ENCODE measurements at places on chromosomes 7 and 10.

DNA sequence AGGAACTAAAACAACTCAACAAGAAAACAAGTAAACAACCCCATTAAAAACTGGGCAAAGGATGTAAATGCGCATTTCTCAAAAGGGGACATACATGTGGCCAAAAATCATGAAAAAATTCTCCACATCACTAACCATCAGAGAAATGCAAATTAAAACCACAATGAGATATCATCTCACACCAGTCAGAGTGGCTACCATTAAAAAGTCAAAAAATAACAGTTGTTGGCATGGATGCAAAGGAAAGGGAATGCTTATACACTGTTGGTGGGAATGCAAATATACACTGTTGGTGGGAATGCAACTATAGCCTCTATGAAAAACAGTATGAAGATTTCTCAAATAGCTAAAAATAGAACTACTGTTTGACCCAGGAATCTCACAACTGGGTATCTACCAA is 60.0 kb upstream of the LANCL2 start:
- DNase-seq, result no peak

GRCh38 chr10:72692744-72692993 is 726 bp downstream of the MCU start:
- no peak for DNase-seq

GRCh38 chr10:87875929-87876571 is 12.6 kb downstream of the PTEN start:
- no peak for DNase-seq

DNA sequence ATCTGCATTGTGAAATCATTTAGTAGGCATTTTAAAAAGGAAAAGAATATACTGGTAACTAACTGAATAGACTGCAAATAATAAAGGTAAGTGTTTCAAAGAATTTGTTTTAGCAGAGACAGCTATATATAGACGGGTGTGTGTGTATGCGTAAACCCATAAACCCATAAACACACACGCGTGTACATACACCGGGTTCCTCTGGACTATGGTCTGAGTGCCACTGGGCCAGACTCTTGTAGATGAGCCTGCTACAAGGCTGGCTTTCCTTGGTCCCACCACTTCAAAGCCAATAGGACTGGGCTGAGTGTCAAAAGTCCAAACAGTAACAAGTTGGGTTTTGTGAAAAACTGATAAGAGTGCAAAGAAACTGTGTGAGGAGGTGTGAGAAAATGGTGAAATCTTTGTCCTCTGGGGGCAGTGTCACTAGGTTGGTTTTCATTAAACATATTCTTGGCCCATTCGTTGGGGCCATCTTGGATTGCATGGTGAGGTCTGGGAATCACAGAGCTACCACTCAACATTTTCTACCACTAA is 39.8 kb downstream of the GNA12 start:
- DNase-seq, result no peak

DNA sequence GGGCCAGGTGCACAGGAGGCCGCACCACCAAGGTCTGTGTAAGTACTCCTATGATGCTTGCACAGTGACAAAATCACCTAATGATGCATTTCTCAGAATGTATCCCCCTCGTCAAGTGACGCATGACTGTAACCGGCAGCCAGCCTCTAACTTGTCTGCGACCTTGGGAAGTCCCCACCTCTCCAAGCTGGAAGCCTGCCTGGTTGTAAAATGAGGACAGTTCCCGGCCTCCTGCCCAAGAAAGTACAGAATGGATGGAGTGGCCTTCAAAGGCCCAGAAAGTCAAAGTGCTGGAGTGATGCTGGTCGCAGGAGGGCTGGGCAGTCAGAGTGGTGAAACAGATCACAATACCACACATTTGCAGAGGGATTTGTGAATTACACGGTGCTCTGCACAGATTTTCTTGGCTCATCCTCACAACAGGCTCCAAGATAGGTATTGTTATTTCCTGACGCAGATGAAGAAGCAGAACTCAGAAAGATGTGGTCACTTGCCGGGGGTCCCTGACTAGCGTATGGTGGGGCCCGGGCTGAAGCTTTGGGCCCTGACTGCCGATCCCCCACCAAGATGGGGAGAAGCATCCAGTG is 22.8 kb downstream of the SPOCK2 start:
- no peak for DNase-seq

- DNase-seq, result no peak
These were observed 39.6 kb downstream of the GRK5 start for GRCh38 chr10:119246862-119247549.

GRCh38 chr10:69468751-69469089 is 17.5 kb downstream of the TSPAN15 start:
- DNase-seq, result no peak

- no peak for DNase-seq
These were observed 9.2 kb downstream of the CPN1 start for GRCh38 chr10:100072514-100072913.

DNA sequence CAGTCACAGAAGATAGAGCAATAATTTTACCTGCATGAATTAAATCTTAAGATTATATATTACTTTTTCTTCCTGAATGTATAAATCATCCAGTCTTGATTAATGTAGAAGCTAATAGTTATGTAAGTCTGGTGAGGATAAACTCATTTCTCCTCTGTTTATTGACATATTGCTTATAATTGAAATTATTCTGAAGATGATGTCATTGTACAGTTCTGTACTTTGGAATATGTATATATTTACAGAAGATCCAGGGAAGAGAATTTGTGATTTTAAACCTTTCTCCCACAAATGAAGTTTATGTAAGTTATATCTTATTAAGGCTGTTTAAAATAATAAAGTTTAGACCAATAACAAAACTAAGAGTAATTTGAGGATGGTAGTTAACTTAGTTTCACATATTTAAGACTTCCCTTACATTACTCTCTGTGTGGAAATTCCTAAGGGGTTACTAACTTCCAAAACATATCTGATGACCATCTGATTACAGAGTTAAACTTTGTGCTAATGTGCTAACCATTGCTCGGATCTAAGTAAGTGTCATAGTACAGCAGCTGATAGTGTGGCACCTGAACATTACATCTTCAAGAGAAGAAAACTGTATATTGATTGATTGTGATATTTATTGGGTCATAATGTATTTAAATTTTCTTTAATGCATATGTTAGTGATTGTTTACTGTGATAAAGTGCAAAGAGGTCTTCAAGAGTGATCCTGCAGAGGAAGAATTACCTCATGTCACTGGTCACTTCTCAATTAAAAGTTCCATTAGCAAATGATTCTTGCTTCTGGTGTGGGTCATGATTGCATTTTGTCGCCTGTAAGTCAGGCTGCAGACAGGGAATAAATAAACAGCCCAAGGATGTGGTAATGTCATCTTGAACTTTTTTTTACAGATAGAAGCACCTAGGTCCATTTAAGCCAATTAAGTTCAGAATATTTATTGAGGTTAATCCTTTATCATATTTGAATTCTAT is 96.9 kb downstream of the UBE3C start:
- DNase-seq, result no peak

DNA sequence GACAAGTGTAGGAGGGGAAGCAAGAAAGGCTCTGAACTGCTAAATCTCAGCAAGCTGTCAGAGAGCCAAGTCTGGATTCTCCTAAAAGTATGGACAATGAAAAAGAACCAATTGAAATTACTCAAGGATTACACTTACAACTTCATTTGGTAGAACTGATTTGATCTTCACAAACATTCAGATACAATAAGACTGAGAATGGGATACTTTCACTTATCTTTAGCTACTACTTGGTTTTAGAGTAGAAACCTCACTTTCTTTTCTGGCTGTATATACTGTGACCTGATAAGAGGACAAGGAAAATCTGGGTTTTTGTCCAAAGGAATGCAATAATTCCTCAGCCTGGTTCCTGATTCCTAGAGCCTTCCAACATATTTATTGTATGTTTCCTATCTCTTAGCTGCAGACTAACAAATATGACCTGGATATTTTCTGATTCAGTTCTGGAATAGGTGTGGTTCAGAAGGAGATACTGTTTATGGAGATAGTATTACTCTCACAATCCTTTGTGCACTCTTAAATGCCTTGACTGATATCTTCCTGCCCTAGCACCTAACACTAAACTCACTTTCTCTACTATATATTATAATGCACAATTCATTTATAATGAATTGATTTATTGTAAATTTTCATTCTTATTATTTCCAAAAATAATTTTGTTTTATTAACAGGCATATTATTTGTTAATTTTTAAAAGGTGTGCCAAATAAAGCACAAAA is 7.3 kb downstream of the SEMA3A start:
- no peak for DNase-seq

DNA sequence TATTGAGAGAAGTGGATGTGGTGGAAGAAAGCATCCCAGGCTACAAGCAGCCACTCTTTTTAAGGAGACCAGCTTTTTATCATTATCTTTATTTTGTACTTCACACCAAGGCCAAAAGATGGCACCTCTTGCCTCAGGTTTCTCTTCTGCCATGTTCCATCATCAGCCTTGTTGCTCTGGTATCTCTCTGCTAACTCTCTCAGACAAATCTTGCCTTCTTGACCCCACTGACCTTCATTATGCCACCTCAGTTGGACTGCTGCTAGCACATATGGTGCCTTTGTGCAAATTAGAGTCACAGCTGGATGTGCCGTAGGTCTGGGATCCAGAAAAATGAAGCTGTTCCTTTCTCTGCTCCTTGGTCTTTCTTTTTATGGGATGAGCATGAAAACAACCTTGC is 47.1 kb upstream of the DYNC1I1 start:
- peak; percentile 31 for DNase-seq

- DNase-seq, result no peak
These were observed 113.7 kb downstream of the CCDC3 start for GRCh38 chr10:12887780-12888179.

DNA sequence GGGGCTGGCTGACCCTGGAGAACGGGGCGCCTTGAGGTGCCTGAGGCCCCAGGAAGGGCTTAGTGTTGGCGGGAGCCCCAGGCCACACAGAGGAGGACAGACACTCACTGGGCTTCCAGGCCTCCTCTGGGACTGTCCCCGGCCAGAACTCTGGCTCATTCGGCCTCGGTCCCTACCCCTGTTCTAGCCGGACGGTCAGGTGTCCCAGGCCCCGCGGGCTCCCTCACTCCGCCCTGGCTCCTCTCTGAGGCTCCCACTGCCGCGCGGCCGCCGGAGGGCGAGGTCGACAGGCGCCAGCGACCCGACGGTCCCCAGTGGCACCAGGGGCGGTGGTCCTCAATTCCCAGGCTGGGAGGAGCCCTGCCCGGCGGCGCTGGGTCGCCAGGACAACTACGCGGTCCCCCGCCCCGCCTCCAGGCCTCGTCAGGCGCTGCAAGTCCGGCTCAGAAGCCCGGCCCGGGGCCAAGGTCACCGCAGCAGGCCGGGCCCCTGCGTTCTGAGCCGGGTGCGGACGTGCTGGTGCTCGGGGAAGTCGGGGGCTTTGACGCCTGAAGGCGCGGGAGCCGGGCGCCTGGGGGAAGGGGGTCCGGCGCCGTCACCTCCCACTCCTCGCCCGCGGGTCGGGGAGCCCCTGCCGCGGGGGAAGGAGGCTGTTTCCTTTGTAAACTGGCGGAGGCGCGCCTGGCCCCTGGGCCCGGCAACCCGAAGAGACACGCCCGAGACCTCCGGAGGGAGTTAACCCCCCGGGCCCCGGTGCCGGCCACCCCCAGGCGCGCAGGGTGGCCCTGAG is 1.1 kb upstream of the PWWP2B start:
- DNase-seq, result no peak

- no peak for DNase-seq
These were observed 348.2 kb downstream of the SDK1 start for GRCh38 chr7:3649250-3649649.

GRCh38 chr10:27500886-27501285 is 3.2 kb upstream of the RAB18 start:
- no peak for DNase-seq

DNA sequence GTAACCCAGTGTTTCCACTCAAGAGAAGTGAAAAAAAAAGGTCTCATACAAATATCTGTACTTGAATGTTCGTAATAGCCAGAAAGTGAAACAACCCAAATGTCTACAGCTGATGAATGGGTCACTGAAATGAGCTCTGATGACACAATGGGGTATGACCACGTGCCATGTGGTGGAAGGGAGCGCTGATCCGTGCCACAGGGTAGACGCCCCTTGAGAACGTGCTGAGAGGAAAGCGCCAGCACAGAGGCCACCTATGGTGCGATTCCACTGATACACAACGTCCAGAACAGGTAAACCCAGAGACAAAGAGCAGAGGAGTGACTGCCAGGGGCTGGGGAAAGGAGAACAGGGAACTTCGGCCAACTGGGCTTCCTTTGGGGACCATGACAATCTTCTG is 50.3 kb downstream of the MAD1L1 start:
- DNase-seq, result no peak

- DNase-seq, result no peak
These were observed 90.8 kb downstream of the SNX13 start for GRCh38 chr7:17849504-17849903.

DNA sequence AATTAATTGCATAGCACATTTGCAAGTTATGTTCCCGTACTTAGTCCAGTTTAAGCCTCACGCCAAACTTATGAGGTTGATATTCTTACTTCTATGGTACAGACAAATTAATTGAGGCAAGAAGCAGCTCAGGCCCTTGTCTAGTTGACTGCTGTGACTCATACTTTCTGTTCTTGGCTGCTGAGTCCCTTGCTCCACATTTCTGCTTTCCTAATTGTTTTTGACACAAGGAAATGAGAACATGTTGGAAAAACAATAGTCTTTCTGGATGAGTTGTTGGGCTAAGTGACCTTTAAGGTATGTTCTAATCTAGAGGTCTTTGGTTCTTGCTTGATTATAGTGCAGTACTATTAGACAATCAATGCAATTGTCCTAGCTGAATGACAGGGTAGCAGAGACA is 331.8 kb downstream of the NRG3 start:
- no peak for DNase-seq

DNA sequence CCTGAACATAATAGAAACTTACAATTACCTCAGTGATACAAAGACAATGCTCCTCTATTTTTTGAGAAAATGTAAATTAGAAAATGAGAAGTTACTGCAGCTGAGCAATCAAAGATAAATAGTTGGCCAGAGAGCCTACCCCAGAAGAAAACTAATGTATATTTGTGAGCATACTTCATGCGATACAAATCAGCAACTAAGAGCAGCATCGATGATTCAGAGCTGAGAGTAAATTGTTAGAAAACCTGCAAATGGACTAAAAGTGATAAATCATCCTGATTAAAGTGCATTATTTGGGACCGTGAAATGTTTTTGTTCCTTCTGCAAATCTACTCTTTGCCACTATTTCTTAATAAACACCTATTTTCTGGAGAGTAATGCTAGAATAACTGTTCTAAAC is 285.7 kb downstream of the PPP1R3A start:
- no peak for DNase-seq

DNA sequence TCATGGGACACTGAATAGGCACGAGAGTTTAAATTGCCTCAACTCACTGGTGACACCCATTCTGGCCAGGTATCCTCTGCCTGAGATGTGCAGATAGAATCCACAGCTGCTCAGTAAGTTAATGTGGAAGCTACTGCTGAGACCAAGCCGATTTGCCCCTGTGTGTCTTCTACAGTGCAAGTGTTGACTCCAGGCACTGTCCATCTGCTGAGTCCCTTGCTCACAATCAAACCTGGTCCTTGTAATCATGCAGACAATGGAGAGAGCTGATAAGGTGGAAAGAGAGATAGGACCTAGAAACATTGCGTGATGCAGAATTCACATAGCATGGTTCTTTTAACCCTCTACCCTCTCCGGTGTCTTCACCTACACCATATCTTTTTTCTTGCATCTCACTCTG is 101.4 kb downstream of the ITGB8 start:
- no peak for DNase-seq

Measured in NCI-H2081 (cell line).